ENCODE measurements at places on chromosomes 5 and 9. TPM values are rescaled to one million over a fixed set of nuclear protein-coding genes. Genes with fewer than 3 reads are reported as not detected.
A peak's percentile ranks its signal among the peaks of the same experiment; 100 is the strongest.

Gene TMEM232
- total RNA-seq = 0.94 TPM

Gene PCSK1
- total RNA-seq = not detected

Gene SPATA31A3
- not detected for total RNA-seq

Gene PCDHB14
- total RNA-seq = 0.31 TPM

Gene SH2D3C
- total RNA-seq = not detected

Gene PCDHB8
- 0.16 TPM for total RNA-seq

Gene FAM169A
- 0.23 TPM for total RNA-seq

Gene GABRA6
- total RNA-seq = not detected

DNA sequence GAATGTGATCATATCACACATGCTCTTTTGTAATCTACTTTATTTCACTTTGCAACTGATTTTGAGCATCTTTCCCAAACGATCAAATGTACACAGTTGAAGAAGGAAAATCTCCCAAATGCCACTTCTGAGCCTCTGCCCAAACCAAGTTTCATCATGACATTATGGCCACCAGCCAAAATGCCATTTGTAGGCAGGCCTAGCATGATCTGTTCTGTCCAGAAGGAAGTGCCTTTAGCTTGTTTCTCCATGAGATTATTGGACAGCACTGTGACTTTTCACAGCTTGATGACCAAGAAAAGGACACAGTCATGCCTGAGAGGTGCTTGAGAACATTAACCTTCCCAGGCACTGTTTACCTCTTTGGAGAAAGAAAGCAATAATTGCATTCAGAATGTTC lies 73.2 kb upstream of the PIP5K1B start:
- DNase-seq = no peak

GRCh38 chr9:656926-657568 lies 184.4 kb upstream of the DMRT1 start:
- no peak for DNase-seq

DNA sequence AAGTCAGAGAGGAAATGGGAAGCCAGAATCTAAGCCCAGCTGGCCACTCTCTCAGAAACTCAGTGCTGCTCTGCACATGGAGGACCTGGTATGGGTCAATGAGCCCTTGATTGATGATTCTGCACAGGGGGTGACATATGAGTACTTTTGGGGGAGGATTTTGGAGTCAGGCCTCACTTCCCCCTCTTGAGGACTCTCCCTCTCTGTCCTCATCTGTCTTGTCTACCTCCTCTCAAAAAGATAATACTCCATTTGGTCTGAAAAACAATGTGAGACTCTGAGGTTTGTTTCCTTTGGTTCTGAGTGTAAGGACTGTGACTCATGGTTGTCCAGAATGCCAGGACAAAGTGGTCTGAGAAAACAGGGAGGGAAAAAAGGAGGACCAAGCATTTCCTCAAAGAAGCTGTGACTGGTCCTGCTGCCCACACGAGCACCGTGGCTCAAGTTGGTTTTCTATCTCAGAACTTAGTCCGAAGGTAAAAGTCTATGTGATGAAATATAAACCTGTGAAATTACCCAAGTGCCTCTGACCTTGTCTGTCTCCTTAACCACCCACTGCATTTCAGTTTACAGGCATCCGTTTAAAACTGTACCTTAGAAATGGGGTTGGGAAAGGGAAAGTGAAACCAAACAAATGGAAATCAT lies 11.1 kb downstream of the TTC39B start:
- peak; percentile 16 for DNase-seq

GRCh38 chr9:110110154-110110553 lies 97.8 kb downstream of the C9orf152 start:
- DNase-seq = no peak

GRCh38 chr9:130423272-130423671 lies 21.5 kb upstream of the ASS1 start:
- DNase-seq = no peak

DNA sequence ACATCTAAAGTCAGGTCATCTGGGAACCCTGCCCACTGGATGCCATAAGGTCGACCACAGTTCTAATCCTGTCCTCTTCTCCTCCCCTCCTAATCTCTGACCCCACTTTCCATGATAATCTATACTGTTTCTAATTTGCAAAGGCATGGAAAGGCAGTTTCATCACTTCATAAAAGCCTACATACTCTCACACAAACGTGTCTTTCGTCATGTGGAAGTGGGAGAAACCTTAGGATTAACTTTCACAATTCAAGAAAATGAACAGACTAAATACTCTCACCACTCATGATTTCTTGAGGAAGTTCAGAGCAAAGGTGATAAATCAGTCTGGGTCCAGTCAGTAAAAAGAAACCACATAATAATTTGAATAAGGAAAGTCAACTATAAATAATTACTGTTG lies 5.5 kb downstream of the FANCC start:
- no peak for DNase-seq

DNA sequence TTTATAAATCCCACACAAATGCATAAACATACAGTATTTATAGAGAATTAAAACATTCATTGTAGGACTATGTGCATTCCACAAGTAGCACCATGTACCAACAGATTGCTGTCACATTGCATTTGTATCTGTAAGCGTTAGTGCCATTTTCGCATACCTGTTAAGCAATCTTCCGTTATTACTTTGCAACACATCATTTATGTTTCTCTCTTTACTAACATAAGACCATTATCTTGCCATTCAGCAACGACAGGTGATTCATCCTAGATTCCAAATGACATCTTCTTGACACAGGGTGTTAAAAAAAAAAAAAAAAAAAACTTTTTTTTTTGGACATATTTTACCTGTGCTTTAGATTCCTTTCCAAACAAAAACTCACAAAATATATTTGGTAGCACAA lies 511.8 kb downstream of the ELAVL2 start:
- DNase-seq = no peak

- DNase-seq = no peak
Observed at GRCh38 chr9:93958121-93958818, 3.1 kb upstream of the BARX1 start.

DNA sequence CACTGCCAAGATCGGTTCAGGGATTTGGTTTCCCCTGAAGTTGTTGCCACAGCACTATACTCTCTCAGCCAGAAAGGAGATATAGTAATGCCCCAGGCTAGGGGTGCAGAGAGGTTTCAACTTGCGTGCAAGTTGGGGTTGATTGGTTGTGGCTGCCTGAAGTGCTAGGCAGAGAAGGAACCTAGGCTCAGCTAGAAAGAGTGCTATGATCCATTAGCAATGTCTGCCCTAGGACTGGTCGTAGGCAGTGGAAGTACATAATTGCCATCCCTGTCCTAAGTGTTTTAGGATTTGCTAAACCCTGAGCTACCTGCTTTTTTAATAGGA lies 136.6 kb upstream of the SMIM23 start:
- DNase-seq = no peak

DNA sequence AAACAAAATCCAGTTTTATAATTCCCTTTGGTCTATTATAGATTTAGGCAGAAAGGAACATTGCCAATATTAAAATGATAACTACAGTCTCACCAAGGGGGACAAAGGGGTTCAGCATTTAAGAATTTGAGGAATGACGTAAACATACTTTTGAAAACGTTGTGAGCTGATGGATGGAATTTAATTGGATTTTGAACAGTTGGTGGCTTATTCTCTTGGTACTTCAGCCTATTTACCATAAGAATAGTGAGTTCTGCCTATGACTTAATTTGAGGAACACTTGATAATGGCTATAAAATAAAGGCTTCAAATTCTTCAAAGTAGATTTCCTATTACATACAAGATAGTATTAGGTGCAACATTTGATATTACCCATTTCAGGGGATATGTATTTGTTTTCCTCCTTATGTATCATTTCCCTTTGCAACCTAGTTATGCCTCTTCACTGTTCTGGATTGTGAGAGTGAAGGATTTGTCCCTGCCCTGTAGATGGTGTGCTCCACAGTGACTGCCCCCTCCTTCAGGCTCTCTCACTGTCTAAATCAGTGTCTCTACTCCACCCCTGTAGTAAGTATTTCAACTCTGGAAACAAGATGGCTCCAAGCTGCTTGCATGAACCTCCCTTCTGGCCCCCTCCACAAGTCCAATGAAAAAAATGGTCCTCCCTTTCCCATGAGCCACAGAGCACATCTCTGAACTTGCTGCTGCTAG lies 225.6 kb downstream of the ARHGEF28 start:
- no peak for DNase-seq
